ENCODE measurements at places on chromosomes 16 and 17.

- DNase-seq = no peak
Measured at GRCh38 chr16:71670537-71670936, 44.6 kb downstream of the MARVELD3 start.

DNA sequence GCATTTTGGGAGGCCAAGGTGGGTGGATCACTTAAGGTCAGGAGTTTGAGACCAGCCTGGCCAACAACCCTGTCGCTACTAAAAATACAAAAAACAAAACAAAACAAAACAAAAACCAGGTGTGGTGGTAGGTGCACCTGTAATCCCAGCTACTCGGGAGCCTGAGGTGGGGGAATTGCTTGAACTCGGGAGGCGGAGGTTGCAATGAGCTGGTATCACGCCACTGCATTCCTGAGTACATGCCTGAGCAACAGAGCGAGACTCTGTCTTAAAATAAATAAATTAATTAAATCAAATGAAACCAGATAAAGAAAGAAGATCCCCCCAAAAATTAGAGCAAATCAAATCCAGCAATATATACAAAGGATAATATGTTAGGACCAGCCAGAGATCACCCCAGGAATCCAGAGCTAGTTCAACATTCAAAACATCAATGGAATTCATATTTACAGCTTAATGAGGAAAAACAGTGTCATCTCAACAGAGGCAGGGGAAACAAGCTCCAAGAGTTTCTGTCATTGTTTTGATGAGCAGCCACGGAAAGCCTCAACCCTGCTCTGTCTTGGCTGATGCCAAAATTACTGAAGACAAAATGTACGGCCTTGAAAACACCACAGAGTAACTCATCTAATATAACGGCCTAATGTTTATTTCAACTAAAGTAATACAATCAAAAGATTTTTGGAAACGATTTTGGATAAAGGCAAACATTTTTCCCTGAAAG is 3.7 kb downstream of the PEMT start:
- no peak for DNase-seq

- DNase-seq = peak; percentile 53
Measured at GRCh38 chr17:7280519-7281073, 922 bp upstream of the SLC2A4 start.

DNA sequence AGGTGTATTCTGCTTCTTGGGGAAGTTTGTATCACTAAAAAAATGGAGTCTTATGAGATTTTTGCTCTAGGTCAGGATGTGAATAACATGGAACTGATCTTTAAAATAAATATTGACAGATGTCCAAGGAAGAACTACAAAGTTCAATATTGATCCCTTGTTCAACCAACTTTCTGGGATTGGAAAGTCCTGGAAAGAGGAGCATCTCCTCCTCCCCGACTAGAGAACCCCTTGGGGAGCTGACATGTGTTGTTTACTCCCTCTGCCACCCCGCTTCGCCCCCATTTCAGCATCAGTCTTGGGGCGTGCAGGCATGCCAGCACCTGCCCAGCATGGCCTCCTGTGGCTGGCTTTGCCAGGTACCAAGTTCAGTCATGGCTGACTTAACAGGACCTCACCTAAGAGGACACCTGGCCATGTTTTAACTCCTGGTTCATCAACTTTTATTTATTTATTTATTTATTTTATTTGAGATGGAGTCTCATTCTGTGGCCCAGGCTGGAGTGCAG is 33.8 kb downstream of the PMFBP1 start:
- DNase-seq = no peak

- no peak for DNase-seq
Measured at GRCh38 chr17:72853440-72854415, 238.8 kb downstream of the SLC39A11 start.

- DNase-seq = no peak
Measured at GRCh38 chr17:34999456-34999855, 19.1 kb downstream of the LIG3 start.

- DNase-seq = no peak
Measured at GRCh38 chr17:75753514-75754377, 11.2 kb downstream of the GALK1 start.

DNA sequence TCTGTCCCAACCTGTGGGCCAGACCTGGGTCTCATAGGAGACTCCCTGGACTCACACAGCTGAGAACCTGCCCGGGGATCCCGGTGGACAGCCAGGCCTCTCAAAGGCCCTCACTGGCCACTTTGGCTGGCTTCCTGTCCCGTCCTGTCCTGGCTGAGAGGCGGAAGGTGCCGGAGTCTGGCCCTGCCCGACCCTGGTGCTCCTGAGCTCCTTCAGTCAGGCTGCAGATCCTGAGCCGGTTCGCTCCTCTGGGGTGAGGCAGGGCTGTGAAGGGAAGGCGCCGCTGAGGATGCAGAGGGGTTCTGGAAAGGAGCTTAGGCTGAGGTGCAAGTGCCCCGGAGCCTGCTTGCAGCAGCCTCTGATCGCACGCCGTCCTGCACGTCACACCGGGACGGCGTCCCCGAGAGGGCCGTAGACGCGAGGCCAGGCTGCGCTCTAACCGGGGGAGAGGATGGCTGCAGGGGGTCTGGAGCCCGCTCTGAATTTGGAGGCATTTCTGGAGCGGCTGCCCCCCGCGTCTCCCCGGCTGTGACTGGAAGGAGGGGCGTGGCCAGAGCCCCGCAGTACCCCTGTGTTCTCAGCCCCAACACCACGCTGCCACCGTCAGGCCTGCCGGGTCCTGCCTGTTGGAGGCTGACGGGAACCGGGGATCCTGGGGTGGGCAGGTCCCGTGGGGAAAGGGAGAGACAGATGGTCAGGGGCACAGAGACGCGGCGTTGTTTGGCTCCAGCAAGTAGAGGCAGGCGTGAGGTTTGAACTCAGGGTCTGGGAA is 4.1 kb downstream of the HGS start:
- DNase-seq = no peak

DNA sequence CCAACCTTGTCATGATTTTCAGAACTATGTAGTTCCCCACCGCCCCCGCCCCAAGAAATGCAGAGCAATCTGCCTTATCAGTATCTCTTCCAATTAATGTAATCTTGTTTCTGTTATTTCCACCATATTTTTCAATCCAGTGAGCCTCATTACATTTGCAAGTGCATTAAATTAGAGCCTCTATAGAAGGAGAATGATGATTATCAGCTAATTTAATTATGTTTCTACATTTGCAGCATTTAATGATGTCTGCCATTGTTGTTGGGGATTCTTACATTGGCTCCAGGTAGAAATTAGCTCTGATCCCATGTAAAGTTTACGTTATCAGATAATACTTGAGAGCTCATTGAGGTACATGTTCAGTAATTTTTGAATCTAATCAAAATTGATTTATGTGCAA is 707.0 kb upstream of the RBFOX1 start:
- DNase-seq = no peak

DNA sequence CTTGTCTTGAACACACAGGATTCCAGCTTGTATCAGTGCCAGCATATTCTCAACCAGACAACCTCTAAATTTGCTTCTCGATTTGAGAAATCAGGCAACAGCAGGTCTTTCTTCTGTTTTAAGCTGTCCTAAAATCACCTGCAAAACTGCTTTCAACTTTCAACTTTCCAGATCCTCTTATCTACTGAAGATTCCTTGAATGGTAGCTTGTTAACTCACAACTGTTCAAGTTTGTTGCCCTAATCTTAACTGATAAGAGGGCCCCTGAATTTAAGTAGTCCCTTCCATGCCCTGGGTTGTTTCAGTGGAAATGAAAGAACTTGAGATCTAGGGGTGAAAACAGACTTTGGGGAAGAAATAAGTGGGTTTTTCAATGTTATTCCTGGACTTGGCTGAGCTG is 57.2 kb downstream of the CHD9 start:
- no peak for DNase-seq

DNA sequence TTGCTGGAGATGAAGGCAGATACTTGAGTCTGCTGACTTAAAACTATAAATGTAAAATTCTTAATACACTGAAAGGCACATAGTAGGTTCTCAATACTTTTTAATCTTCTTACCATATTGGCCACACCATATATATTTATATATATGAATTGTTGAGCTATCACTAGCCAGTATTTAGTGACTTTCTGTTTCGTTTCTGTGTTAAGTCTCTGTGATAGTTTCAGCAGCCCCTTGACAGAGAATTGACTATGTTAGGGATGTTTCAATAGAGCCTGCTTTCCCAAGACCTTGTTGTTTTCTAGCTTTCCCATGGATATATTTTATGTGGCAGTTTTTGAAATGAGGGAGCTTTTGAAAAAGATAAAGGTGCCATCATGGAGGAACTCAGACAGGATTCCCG is 206.5 kb upstream of the GOT2 start:
- no peak for DNase-seq

DNA sequence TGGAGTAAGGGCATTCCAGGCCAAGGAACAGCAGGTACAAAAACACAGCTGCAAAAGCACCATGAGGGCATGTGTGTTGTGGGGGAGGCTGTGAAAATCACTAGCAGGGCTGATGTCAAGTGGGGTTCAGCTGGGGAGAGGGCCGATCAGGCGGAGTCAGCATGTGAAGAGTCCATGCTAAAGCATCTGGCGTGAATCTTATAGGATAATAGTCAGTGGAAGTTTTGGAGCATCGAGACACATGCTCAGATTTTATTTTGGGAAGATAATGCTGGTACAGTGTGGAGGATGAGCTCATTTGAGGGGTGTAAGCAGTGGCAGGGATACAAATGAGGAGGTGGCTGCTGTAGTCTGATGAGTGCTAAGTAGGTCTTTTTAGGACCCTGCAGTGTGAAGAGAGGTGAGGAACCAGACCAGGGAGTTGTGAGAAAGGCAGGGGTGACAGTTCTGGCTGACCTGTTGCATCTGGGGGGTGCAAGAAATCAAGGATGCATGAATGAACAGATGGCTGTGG is 30.3 kb downstream of the MMD start:
- DNase-seq = no peak

DNA sequence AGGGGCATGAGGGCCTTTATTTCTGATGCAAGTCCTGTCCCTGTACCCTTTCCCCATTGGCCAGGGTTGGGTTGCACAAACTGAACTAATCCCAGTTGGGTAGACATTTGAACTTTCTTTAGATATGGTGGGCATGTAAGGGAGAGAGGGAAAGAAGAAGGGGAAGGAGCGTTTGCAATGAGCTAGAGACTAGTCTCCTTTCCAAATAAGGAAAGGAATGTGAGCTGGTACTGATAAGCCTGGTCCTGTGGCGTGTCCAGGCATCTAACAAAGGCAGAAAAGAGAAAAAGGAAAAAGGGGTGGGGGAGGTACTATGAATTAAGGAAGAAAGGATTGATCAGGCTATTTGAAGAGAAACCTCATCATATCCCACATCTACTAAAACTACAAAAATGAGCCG is 20.3 kb downstream of the CHMP6 start:
- no peak for DNase-seq

- DNase-seq = no peak
Measured at GRCh38 chr16:70565053-70565452, 41.4 kb downstream of the SF3B3 start.

- no peak for DNase-seq
Measured at GRCh38 chr16:56911771-56912571, 20.0 kb upstream of the HERPUD1 start.

DNA sequence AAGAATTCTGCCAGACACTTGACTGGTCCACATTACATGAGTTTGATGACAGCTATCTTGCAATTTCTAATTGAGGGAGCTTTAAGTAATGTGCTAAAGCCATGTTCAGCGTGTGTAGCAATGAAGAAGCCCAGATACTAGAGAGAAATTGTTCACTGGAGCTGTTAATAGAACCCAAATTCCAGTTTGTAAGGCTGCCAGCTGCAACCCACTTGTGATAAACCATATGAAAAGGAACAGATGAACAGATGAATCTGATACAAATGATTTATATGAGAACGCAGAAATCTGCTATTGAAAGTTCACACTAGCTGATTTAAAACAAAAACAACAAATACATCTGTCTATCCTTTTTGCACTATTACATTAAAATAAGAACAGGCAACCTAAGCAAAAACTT is 6.2 kb downstream of the NACA2 start:
- DNase-seq = no peak

GRCh38 chr16:84391151-84392030 is 23.1 kb downstream of the ATP2C2 start:
- no peak for DNase-seq

DNA sequence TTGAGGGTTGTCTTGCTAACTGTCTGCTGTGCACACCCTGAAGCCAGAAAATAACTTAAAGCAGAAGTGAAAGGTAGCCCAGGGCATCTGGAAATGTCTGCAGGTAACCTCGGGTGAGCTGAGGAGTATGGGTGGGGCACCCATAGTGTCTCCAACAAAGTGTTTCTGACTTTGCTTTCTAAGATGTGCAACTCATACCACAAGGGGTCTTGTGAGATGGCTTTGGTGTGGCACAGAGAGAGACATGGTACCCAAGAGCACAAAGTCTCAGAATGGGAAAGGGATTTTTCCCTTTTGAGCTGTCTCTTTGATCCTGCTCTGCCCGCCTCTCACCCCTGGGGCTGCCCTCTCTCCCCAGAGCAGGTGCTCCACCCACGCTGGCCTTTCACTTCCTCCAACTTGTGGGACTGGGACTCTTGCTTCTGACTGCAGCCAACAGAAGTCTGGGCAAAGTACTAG is 6.9 kb downstream of the CHD9 start:
- no peak for DNase-seq

- DNase-seq = no peak
Measured at GRCh38 chr17:10224582-10225195, 26.3 kb upstream of the GAS7 start.

- DNase-seq = no peak
Measured at GRCh38 chr16:49554681-49555080, 181.1 kb downstream of the C16orf78 start.

GRCh38 chr16:50298075-50298460 is 31.7 kb downstream of the ADCY7 start:
- no peak for DNase-seq

GRCh38 chr17:39294060-39294459 is 68.3 kb upstream of the STAC2 start:
- no peak for DNase-seq

DNA sequence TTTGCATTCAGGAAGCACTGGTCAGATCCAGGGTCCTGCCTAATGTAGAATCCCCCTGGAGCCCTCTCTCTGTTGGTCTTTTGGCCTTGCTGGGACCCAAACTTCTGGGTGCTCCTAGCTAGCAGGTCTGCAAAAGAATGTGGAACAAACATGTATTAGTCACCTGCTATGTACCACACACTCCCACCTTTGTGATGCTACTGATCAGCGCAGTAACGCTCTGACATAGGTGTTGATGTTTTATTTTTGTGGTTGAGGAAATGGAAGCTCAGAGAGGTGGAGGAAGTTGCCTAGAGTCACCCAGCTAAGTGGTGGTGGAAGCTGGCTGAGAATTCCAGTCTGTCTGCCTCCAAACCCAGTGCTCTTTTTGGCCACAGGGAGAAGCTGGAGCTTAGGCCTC is 35.8 kb upstream of the LGALS9 start:
- DNase-seq = no peak

- no peak for DNase-seq
Measured at GRCh38 chr17:57517273-57517631, 227.8 kb downstream of the CCDC182 start.

Data from GOT3 (cell line).